Substantia nigra (tissue), 51 donors: ENCODE measurements at places on chromosomes 16 and 17.

DNA sequence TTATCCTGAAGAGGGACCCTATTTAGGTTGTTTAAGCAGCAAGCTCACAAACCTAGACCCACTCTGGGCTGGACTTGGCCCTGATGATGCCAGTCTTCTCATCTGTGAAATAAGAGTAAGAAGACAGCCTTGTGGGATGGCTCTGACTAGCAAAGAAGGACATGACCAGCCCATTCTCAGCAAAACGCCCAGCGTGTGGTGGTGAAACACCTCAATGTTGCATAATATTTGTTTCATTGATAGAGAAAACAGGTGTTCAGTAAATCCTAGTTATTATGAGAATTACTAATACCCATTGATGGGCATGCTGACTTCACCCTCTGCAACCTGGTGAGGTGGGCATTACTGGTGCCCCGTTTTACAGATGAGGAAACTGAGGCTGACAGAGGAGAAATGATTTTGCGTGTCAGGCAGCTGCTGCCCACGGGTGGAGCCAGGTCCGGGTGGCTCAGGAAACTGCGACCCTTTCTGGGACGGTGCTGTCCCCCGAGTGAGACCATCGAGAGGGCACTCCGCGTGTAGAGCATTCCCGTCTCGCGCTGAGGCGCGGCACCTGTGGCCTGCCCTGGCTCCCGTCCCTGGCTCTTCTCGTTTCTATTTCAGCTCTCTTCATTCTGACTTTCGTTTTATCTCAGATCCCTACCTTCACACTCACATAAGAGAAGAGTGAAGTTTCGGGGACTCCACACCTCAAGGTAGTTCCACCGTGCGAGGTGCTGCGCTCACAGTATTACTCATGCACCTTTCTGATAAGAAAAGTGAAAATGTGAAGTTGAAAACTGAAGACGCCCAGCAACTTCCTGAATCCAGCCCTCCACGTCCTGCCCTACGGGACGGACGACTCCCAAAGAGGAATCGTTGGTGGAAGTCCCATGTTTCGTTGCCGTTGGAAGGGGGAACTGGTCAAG lies 48.5 kb downstream of the IRF8 start:
- DNase-seq = no peak

DNA sequence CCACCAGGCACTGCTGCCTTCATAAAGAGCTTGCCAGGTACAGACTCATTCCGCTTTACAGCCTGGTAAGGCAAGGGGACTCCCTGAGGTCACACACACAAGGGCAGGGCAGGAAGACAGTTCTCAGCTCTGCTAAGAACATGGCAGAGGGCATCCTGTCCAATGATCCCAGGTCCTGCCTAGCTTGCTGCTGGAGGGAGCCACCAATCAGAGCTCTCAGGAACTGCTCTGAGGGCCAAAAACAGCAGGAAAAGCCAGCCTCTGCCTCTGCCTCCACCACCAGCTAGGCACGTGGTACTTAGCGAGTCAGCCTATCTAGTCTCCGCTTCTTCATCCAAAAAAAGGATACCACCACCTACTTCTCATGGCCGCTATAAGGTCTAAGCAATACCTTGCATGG lies 66.1 kb downstream of the GTF3C1 start:
- no peak for DNase-seq

- peak; percentile 40 for DNase-seq
These were observed 612 bp downstream of the CISD3 start for GRCh38 chr17:38730526-38731379.

- DNase-seq = peak; percentile 77
These were observed 47.8 kb downstream of the MRC2 start for GRCh38 chr17:62675260-62675659.

DNA sequence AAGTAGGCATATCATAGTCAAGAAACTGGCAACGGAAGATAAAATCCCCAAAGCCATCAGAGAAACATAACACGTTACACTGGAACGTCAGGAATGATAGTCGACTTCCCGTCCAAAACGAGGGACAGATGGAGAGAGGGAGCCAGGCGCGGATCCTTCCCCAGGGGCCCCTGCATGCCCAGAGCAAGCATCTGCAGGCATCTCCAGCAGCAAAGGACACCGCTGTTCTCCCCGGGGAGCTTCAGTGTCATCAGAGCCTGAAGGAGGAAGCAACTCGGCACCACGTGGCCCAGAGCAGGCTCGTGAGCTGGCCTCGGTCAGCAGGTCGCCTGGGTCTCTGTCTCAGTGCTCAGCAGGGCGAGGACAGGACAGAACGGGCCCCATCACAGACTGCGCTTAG lies 50.1 kb downstream of the LMF1 start:
- peak; percentile 55 for DNase-seq

DNA sequence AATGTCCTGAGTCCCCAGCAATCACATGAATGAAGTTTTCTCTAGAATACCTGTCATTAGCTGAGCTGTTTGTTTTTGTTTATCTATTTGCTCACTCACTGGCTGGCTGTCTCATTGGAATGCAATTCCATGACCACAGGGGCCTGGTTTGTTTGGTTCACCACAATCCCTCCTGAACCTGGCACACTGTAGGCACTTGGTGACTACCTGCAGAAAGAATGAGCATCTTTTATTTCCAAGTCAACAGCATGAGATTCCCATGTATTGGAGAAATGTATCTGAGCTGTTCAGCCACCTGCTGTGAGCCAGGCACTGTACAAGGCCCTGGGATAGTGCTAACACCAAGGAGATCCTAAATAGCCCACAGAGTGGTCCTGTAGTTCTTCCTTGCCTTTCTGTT lies 345.1 kb downstream of the XYLT1 start:
- no peak for DNase-seq

- DNase-seq = no peak
These were observed 868 bp downstream of the KCNJ12 start for GRCh38 chr17:21376759-21377690.

GRCh38 chr16:72126429-72126765 lies 32.8 kb downstream of the DHX38 start:
- DNase-seq = no peak

GRCh38 chr17:71458322-71458721 lies 662.5 kb upstream of the SOX9 start:
- no peak for DNase-seq

- DNase-seq = no peak
These were observed 11.2 kb upstream of the ADAM11 start for GRCh38 chr17:44747566-44747965.
